Stimulated activated CD8-positive, alpha-beta memory T cell treated with anti-CD3 and anti-CD28 coated beads, Interleukin-15, amount 100 ng/mL, for 48 hours (primary cell): ENCODE measurements at places on chromosomes 16 and 17.

- no peak for DNase-seq
These were observed 18.8 kb downstream of the LRRC36 start for GRCh38 chr16:67345401-67345800.

- no peak for DNase-seq
These were observed 708 bp downstream of the BAIAP2 start for GRCh38 chr17:81035521-81036196.

DNA sequence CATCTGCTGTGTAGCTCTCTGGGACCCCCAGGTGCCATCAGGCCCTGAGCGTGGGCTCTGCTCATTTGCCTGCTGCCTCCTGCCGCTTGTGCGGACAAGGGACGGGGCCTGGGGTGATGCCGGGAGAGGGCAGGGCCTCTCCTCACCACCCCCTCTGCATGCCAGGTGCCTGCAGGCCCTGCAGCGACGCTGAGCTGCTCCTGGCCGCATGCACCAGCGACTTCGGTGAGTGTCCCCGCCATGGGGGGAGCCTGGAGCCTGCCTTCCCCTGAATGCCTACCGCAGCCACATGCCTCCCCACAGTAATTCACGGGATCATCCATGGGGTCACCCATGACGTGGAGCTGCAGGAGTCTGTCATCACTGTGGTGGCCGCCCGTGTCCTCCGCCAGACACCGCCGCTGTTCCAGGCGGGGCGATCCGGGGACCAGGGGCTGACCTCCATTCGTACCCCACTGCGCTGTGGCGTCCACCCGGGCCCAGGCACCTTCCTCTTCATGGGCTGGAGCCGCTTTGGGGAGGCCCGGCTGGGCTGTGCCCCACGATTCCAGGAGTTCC lies 1.9 kb downstream of the METRN start:
- no peak for DNase-seq

DNA sequence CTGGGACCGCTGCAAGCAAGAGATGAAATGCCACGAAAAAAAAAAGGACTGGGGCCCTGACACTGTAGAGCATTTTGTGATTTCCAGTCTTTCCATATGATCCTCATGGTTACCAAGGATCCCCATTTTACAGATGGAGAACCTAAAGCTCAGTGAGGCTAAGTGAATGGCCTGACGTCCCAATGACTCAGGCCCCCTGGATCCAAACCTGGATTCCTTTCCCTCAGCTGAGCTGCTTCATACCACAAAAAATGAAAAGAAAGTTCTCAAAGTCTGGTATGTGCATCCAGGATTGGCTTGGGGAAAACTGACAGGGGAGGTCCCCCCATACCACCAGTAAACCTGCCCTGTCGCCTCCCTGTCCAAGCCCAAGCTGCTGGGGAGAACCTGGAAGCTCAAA lies 80.5 kb downstream of the TEX14 start:
- DNase-seq, result no peak

- no peak for DNase-seq
These were observed 19.0 kb upstream of the ZNF652 start for GRCh38 chr17:49381033-49381432.

- peak; percentile 53 for DNase-seq
These were observed 587 bp upstream of the CDK5R1 start for GRCh38 chr17:32486111-32486700.

DNA sequence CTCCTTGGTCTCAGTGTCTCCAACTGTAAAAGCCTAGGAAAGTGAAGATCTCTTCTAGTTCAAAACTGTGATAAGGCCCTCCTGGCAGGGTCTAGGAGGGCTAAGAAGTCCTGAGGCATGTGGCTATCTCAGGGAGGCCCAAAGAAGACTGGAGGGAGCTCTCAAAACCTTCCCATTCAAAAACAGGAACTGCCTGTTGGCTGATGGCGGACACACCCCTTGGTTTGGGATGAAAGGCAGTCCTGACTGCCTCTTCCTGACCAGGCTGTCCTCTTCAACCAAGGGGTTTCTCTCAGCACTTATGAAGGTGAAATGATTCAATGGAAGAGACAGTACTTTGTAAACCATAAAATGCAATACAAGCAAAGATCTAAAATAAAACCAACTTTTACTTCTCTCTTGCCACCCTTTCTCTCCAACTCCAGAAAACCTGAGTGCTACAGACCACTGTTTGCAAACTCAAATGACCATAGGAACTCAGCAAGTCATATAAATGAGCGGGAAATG lies 4.7 kb downstream of the ZNF764 start:
- DNase-seq, result no peak

GRCh38 chr16:68370581-68371275 lies 59.9 kb downstream of the PRMT7 start:
- no peak for DNase-seq

GRCh38 chr16:50208460-50208931 lies 55.4 kb downstream of the TENT4B start:
- DNase-seq, result no peak

DNA sequence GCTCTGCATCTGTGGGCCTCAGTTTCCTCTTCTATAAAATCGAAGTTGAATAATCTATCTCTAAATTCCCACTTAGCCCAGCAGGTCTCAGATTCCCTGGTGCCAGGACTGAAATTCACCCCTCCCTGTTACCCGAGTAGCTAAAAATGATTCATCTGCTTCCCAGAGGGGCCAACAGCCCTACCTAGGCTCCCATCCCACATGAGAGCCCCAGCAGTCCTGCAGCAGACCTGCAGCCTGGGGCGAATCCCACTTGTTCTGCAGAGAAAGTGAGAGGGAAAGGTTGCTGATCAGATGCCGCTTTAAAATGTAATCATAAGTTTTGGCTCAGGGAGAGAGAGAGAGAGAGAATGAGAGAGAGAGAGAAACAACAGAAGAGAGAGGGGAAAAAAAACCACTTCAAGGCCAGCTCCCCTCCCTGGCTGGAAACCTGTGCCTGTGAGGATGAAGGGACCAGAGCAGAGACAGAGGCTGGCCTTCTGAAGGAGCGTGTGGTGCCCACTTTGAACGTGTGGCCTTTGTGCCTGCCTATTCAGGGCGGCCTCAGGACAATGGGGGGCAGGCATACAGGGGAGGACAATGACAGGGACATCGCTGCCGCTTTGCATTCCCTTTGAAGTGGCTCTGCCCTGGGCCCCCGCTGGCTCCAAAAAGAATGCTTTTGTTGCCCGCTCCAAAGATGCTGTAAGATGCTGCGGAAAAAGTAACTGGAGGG lies 85.2 kb upstream of the NKD1 start:
- DNase-seq, result no peak

GRCh38 chr16:50594308-50595260 lies 46.4 kb downstream of the NKD1 start:
- DNase-seq, result no peak

GRCh38 chr16:26988186-26988585 lies 78.5 kb upstream of the C16orf82 start:
- no peak for DNase-seq

GRCh38 chr17:6464446-6465041 lies 20.3 kb downstream of the PIMREG start:
- no peak for DNase-seq

GRCh38 chr17:44222112-44222869 lies 2.8 kb upstream of the UBTF start:
- no peak for DNase-seq

GRCh38 chr16:84876873-84877606 lies 57.3 kb downstream of the CRISPLD2 start:
- no peak for DNase-seq

DNA sequence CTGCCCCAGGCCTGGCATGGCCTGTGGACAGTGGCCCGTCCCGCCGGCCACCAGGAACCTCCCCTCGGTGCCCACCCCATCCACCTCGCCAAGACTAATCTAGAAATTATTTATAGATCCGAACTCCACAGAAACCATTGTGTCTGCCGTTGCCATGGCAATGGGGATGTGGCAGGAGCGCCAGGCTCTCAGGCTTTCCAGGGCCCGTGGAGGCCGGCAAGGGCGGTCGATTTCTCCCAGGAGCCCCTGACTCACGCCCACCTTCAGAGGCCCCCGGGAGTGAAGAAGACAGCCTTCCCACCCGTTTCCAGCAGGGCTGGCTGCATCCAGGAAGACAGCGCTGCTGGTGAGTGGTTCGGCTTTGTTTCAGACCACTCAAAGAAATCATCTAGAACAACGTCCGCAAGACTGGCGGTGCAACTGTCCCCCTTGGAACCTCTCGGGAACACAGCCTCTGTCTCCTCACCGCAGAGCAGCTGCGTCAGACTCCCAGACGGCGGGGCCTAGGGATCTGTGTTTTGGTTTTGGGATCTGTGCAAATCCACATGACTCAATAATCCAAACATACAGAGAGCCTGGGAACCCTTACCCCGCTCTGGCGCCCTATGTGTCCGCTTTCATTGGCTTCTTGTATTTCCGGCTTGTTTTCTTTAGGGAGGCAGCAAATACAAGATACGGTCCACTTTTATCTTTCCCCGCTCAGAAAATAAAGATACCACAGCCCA lies 48.5 kb upstream of the ZCCHC14 start:
- no peak for DNase-seq

DNA sequence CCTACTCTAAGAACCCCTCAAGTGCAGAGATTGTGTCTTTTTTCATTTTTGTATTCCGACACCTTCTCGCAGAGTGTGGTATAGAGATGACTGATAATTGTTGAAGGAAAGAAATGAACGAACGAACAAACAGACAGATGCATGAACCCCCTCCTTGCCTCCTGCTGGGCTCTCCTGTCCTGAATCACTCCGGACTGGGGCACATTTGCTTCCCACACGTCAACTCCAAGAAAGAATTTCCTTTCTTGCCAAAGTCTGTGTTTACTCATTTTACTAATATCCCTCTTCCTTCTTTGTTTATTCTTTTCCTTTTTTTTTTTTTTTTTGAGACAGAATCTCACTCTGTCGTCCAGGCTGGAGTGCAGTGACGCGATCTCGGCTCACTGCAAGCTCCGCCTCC lies 37.5 kb upstream of the BHLHA9 start:
- DNase-seq, result no peak

- DNase-seq, result no peak
These were observed 34.5 kb downstream of the WWOX start for GRCh38 chr16:78133919-78134318.

DNA sequence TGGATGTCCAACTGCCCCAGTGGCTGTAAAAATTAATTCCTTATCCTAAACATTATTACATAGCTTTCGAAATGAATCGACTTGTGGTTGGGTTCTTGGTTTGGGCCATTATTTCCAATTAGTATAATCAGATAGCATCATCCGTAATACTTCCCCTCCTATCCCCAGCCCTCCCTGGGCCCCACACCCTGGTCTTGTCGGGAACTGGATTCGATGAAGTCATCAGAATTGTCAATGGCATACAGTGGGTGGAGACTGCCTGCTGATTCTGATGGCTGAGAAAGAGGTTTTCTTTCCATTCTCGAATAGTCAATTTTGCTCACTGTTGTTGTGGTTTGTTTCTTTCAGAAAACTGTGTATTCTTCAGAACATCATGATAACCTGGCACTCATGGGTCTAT lies 395.1 kb downstream of the SEC14L1 start:
- DNase-seq, result no peak

DNA sequence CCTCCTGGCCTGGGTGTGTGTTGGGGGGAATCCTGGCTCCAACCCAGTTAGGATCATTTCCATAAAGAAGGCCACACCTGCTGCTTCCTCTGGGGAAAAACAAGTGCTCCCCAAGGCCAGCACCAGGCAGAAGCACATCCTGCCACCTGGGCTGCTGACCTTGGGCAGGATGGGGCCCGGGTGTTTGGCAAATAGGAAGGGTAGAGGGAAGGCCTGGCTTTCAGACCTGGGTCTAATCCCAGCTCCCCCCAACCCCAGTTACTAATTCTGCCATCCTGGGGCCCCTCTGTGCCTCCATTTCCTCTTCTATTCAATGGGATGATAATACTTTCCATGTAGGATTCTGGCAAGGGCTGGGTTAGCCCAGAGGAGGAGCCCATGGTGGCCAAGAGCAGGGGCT lies 3.0 kb upstream of the NLRC5 start:
- DNase-seq, result no peak

GRCh38 chr17:29589524-29590410 lies at the start of gene GIT1:
GIT1 (minus strand) TSS chr17:29589648; CDS start chr17:29589378, 270 bp downstream.
- DNase-seq, result peak; percentile 84

DNA sequence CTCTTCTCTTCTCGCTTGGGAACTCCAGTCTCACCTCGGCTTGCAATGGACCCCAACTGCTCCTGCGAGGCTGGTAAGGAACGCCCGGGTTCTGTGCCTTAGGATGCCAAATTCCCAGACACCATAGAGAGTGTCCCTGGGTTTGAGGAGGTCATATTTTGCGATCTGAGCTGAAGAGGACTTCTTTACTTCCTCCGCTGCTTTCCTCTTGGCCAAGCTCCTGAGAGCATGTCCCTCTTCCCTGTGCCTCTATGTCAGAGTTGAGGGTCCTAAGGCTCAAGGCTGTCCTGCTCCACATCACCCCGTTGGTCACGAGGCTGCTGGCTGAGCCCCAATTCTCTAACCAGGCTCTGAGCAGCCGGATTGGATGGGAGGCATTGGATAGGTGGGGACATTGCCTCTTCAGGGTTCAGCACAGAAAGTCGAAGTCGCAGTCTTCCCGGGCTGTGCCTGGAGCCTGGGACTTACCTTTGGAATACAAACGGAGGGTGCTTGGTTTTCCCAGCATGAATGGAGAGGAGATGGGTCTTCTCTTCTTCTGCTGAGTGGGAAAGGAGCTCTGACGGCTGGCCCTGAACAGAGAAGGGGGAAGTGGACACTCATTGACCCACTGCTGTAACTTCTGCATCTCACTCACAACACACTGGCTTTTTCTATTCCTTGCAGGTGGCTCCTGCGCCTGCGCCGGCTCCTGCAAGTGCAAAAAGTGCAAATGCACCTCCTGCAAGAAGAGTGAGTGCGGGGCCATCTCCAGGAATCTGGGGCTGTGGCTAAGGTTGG lies 416 bp downstream of the MT1H start:
- no peak for DNase-seq

- no peak for DNase-seq
These were observed 4.1 kb upstream of the PHF12 start for GRCh38 chr17:28955408-28955807.

- no peak for DNase-seq
These were observed 522 bp downstream of the NAGS start for GRCh38 chr17:44004761-44005526.

DNA sequence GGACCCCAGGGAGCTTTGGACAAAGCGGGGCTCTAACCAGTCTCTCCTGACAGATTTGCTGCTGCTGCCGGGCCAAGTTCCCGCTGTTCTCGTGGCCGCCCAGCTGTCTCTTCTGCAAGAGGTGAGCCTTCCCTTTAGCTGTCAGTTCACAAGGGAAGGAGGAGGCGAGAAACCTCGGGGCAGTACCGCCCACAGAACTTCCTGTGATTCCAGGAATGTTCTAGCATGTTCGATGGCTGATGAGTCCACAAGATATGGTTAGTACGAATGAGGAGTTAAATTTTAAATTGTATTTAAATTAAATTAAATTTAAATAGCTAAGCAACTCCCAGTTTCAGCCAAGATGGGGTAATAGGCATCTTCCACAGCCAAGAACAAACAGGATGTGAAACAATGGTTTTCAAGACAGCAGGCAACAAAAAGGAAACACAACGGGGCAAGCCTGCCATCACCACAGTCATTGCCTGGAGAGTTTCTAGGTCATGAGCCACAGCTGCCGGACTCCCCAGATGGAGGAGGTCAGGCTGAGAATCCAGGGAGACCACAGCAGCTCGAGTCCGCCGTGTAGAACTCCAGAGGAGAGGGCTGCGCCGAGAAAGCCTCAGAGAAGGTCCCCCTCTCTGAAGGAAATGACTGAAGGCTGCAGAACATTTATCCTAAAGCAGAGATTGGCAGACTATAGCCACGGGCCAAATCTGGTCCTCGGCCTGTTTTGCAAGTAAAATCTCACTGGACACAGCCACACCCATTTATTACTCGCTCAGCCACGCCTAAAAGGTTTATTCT lies 9.5 kb upstream of the TCF25 start:
- DNase-seq, result no peak

GRCh38 chr17:48490451-48490892 lies 40.3 kb downstream of the HOXB1 start:
- DNase-seq, result no peak
